NCI-H187 (cell line): ENCODE measurements at places on chromosomes 7 and 10.

GRCh38 chr10:95730233-95730632 is 25.7 kb upstream of the ENTPD1 start:
- no peak for DNase-seq

- no peak for DNase-seq
These were observed 529 bp downstream of the ZNF853 start for GRCh38 chr7:6615723-6616555.

DNA sequence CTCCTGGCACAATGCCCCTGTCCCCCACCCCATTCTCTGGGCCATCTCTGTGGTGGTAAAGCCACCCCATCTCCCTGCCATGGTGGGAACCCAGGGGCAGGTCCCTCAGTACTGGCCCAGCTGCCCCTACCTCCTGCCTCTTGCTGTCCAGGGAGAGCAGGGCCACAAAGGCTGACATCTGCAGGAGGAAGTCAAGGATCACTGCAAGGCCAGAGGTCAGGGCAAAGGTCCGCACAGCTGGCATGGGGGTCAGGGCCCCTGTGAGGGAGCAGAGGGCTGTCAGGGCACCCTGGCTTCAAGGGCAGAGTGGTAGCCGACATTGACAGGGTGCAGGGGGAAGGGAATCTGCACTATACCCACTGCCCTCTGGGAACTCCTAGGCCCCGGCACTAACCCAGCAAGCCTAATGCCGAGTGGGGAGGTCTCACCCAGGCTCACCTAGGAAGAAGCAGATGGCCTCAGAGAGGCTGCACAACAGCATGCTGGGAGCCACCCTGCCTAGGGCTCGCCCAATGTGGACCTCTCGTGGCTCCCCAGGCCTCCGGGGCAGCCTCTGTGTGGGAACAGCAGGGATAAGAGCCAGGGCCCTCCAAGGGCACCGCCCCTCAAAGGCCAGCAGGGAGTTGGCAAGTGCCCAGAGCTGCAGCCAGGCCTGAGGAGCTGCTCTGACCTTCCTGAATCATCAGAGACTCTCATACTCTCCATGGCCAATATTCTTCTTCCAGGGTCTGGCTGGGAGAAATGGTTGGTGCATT is 7.7 kb downstream of the NPC1L1 start:
- no peak for DNase-seq

GRCh38 chr10:12902135-12902572 is 99.4 kb downstream of the CCDC3 start:
- DNase-seq: peak; percentile 13

- DNase-seq: no peak
These were observed 4.5 kb downstream of the GHRHR start for GRCh38 chr7:30968294-30968693.

- no peak for DNase-seq
These were observed 18.7 kb upstream of the SLF2 start for GRCh38 chr10:100894033-100894432.

- no peak for DNase-seq
These were observed 16.5 kb downstream of the CD36 start for GRCh38 chr7:80654887-80655340.

GRCh38 chr7:84949501-84949900 is 237.4 kb downstream of the SEMA3D start:
- DNase-seq: no peak

DNA sequence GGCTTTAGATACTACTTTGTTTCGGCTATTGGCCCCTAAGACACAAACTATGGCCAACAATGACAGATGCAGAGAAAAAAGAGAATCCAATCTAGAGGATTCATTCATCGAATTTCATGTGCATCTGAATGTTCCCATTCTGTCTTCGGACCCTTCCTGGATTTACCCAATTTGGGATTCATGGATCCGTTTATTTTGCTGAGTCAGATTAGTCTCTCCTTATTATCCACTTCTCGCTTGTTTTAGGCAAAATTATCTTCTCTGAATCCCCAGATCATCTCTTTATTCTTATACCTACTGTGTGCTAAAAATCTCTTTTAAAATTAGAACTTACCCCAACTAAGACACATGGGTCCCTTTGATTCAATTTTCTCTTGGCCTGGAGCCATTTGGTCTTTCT is 6.5 kb downstream of the TRPV6 start:
- no peak for DNase-seq

- no peak for DNase-seq
These were observed at the start of gene TSPAN14 for GRCh38 chr10:80453842-80454512. Gene TSPAN14, plus strand, starts transcription at chr10:80454310. Its CDS starts 34,924 bp downstream, at chr10:80489234.

GRCh38 chr10:122638106-122638505 is 61.5 kb downstream of the C10orf120 start:
- DNase-seq: no peak

DNA sequence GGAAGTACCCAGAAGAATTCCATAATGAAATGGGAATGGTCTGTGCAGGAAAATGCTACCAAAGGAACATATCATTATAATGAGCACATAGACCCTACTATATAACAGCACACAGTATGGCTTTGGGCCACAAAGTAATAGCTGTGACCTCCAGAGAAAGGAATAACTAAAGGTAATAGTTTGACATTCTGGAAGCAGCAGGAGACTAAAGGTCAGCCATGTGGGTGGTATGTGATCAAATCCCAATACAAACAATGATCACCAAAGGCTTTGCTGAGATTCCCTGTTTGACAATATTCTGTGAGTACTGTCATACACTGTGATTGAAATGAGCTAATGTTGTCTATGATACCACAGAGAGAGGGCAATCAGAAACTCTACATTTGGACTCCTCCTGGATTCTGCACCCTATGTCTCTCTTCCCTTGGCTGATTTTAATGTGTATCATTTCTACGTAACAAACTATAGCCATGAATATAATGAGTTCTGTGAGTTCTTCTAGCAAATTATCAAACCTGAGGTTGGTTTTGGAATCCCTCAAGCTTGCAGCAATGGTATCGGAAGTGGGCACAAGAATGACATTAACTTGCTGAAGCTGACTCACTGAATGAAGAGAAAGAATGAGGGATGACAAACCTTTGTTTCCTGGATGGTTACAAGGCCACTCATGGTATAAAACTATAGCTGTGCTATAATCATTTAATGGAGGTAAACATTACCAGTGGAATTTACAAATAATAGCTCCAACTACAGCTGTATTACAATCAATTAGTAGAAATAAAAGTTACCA is 99.6 kb downstream of the JMJD1C start:
- no peak for DNase-seq

DNA sequence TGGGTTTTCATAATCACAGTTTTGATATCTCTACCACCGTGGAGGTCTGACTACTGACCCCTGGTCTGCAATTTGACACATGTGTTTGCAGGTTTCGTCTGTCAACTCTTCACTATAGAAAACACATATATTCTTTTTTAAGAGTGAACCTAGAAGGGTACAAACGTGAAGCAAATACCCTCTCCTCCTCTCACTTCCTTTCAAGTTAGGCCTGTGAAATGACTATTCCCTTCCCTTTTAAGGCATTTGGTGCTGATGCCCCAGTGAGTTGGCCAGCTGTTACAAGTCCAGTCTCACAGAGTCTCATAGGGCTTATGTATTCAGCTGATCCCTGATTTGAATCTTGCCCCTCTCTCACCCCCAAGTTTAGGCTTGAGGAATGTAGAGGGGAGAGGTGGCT is 742.0 kb upstream of the IGFBP3 start:
- DNase-seq: no peak

- no peak for DNase-seq
These were observed 2.4 kb downstream of the NKX2-3 start for GRCh38 chr10:99534939-99535763.
